ENCODE measurements at places on chromosomes 5 and 9. TPM values are rescaled to one million over a fixed set of nuclear protein-coding genes. Genes with fewer than 3 reads are reported as not detected.

Gene F2RL2
- total RNA-seq, result not detected

Gene CD274
- total RNA-seq, result 4.8 TPM

Gene GLDC
- total RNA-seq, result 16.6 TPM

Gene ANAPC2
- total RNA-seq, result 62.4 TPM

Gene FOXD4L5
- 1.1 TPM for total RNA-seq
